ENCODE measurements at places on chromosomes 3 and 15.

- DNase-seq: no peak
These were observed 77.1 kb upstream of the UBE2E1 start for GRCh38 chr3:23728601-23729117.

DNA sequence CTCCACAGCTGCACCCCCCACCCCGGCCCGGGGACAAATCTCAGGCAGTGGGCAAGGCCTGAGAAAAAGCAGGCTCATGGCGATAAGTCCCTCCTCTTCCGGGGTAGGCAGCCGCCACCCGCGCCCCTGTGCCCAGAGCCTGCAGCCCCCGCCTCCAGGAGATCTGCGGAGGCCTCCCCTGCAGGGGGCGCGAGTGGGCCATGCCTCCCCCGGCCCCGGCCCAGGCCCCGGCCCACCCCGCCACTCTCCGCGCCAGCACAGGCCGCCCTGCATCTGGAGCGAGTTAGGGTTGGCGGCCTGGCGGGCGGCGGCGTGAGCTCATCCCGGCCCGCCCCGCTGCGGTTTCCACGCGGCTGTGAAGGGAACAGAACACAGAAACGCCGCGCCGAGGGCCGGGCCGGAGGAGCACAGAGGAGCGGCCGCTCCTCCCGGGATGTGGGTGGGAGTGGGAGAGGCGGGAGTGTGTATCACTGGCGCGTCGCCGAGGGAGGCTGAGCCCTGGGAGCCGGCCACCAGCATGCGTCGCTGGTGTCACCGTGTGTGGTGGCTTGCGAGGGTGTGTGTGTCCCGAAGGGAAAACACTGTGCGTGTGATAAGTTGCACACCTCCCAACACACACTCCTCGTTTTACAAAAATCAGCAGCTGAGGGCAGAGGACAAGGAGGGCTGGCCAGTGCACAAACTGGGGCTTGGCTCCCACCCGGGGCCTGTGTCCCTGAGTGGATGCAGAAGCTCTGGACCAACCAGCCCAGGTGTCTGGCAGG, 17.2 kb downstream of the MYL3 start:
- DNase-seq: peak; percentile 82

GRCh38 chr3:130395916-130396315, 50.4 kb downstream of the COL6A5 start:
- no peak for DNase-seq

- DNase-seq: no peak
These were observed 16.9 kb upstream of the FAM3D start for GRCh38 chr3:58683466-58683865.

DNA sequence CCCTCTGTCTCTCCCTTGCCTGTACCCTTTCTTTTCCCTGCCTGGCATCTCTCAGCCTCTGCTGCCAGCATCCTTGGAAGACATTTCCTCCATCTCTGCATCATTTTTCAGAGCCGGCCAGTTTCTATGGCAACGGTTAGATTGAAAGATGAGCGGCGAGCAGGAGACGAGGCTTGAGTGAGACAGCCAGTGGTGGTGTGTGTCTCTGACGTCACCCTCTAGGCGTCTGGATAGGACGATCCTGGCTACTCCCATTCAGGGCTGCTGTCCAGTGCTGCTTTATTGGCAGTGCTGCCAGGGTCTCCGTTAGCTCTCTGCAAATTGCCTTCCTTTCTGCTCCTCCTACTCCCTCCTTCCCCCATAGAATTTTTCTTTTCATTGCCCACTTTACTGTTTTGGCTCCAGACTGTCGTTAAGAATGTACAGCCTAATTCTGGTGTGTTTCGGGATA, 57.9 kb downstream of the TRAK1 start:
- DNase-seq: no peak

DNA sequence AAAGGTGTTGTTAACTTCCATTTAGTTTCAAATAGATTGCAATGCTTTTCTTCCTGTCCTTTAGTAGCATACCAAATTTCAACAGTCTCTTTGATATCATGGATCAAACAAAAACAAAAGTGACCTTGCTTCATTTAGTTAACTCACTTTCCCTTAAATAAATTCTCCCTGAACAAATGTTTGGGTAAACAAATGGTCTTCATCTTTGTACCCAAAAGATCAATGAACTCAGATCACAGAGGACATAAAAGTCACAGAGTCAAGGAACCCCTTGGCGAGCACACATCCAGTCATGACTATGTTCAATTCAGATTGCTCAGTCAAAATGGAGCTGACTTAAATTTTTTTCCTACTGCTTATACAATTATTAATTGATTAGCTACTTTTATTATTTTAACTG, 20.6 kb upstream of the AQP9 start:
- DNase-seq: no peak

DNA sequence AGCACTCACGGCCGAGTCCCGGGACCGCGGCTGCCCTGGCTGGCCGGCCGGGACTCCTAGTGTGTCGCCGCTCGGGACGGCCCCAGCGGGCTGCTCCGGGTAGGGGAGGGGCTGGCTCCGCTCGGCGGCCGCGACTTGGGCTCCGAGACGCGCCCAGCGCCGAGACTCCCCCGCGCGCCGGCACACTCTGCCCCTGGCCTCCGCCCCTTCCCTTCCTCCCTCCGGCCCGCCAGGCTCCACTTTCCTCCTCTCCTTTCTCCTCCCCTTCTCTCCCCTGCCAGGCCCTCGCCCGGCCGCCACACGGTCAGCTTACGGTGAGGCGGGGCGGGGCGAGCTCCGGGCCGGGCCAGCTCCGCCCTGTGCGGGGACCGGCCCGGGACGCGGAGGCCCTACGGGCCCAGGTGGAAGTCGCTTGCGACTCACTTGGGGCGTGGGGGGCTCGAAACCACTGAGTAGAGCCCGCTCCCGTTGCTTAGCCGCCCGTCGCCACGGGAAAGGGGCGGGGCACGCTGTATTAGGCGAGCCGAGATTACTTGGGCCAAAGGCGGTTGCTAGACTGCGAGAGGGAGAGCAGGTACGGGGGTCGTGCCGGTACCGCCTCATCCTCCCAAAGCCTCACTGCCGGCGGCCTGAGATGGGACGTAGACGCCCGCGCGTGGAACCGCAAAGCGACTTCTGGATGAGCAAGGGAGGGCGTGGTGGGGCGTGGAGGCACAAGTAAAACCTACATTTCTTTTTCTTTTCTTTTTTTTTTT, at the start of gene ITGB5:
Gene ITGB5, minus strand, starts transcription at position 189 of the 755 bp plus-strand sequence. CDS start 365 bp downstream, outside the sequence.
- peak; percentile 81 for DNase-seq

Measured in left colon (tissue), 2 donors.